Retina (tissue), 1 donor: ENCODE measurements at places on chromosomes 1 and 21.
A peak's percentile ranks its signal among the peaks of the same experiment; 100 is the strongest.

DNA sequence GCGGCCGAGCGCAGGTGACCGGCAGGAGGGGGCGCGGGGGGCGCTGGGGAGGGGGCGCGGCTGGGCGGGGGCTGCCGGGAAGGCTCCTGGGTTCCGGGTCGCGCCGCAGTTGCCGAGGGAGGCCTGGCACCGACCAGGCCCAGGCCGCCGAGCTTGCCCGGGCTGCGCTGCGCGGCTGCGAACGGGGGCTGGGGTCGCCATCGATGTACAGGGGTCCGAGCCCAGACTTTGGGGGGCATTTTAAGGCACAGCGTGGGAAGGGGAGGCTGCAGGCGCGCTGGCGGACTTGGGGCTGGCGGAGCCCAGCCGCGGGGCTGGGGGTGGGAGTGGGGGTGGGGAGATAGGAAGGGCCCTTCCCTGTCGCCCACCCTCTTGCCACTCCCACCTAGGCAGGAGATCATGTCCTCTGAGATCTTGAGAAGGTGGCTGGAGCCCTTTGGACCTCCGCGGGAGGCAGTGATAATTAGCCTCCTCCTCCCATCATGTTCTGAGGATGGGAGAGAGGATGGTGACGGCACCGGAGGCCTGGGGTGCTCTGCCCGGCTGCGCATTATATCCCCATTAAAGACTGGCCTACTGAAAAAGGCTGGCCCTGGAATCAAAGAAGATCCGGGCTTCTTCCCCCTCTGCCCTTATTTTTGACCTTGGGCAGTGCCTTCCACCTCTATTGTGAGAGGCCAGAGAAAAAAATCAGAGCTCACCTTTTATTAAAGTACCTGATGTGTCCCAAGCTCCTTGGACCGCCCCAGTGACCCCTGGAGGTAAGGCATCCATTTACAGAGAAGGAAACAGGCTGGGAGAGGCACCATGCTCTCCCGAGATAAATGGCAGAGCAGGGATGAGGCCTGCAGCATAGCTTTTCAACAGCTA lies 497 bp downstream of the FBXO44 start:
- no peak for DNase-seq

DNA sequence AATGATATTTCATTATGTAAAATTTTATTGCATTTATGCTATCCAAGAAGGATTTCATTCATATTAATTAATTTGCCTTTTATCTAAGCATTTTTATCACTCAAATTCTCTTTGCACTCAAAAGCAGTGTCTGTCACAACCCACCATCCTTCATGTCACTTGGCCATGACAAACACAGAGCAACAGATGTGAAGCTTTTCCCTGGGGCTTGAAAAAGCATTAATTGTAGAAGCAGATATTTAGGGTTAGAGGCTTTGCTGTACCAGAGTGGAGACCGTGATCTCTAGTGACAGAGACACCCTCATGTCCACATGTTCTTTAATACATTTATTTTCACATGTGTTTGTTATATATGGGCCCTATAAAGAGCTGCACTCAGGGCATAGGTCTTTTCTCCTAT lies 230.5 kb downstream of the SPATA17 start:
- DNase-seq = no peak

GRCh38 chr1:244280201-244280600 lies 171.5 kb downstream of the ADSS2 start:
- DNase-seq = no peak

- no peak for DNase-seq
Observed at GRCh38 chr1:220483700-220484099, 44.2 kb upstream of the MARK1 start.

DNA sequence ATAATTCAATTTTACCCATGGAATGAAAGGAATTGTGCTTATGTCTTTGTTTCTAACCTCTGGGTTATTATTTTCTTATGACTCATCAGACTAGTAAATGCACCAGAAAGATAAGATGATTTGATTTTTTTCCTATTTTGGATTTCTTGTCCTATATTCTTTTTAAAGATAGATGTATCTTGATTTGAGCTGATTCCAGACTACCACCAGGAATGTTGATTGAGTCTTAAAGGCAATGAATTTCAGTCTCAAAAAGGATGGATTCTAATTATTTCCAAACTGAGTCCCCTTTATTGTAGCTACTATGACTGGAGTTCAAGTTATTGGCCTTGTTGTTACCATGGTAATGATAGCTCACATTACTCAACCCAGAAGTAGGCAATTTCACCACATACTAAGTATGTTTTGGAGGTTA lies 95.8 kb upstream of the RGS4 start:
- DNase-seq = no peak

- no peak for DNase-seq
Observed at GRCh38 chr1:222416001-222416791, 131.7 kb downstream of the HHIPL2 start.

DNA sequence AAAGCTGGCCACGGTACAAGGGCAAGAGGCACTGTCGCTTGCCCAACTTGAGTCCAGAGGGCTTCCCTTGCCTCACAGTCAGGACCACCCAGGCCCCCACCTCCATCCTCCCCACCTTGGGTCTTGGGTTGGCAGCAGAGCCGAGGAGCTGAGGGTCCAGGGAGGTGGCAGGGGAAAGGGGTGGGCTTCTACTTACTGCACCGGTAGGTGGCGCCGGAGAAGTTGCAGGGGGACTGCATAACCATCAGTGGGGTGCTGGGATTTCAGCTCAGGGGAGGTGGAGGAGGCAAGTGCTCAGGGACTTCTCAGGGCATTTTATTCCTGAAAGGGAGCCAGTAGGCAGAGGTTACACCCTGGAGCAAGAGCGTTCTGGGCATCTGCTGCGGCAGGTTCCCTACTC lies 44.0 kb downstream of the TRIM62 start:
- DNase-seq = peak; percentile 59

GRCh38 chr1:46772571-46772970 lies 26.3 kb upstream of the CYP4B1 start:
- DNase-seq = no peak

GRCh38 chr21:39197448-39198233 lies 14.4 kb upstream of the PSMG1 start:
- DNase-seq = no peak

- peak; percentile 26 for DNase-seq
Observed at GRCh38 chr1:244874974-244875579, 10.7 kb upstream of the HNRNPU start.

GRCh38 chr1:18962121-18962721 lies 5.7 kb upstream of the IFFO2 start:
- no peak for DNase-seq

DNA sequence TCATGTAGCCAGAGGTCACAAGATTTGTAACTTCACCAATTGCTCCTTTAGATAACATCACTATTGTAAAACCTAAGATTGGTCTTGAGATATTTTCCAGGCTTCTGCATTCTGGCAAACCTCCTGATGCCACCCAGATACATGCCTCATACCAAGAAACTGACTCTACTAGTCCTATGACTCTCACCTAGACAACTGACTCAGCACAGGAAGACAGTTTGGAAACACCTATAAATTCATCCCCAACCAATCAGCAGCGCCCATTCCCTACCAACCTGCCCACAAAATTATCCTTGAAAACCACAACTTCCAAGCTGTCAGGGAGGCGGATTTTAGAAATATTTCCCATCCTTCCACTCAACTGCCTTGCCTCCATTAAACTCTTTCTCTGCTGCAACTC lies 2.6 kb downstream of the NME7 start:
- no peak for DNase-seq

- DNase-seq = no peak
Observed at GRCh38 chr1:40739455-40740008, 44.1 kb upstream of the KCNQ4 start.

GRCh38 chr21:33127154-33127867 lies 57.4 kb downstream of the OLIG1 start:
- DNase-seq = peak; percentile 87

GRCh38 chr21:33273044-33273443 lies 6.9 kb downstream of the IL10RB start:
- DNase-seq = no peak

DNA sequence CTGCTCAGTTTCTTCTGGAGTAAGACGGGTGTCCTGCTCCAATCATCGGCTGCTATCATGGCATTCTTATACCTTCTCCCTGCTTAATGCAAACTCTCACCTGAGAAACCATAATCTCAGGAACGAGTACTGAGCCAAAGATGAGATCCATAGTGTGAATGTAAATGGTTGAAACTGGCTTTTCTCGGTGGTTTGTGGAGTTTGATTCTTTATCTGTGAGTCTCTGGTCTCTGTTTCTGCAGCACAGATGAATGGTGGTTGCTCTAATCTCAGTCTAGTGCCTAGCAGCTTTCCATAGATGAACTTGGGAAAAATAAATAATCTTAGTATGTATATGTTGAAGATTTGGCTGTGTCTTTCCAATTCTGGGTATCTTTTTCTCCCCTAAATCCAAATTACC lies 274.4 kb downstream of the HHAT start:
- no peak for DNase-seq

- no peak for DNase-seq
Observed at GRCh38 chr1:183925947-183926346, 111.6 kb downstream of the COLGALT2 start.

- DNase-seq = no peak
Observed at GRCh38 chr1:112618114-112618720, 724 bp downstream of the ST7L start.

- no peak for DNase-seq
Observed at GRCh38 chr21:34728479-34728878, 59.7 kb downstream of the CLIC6 start.

DNA sequence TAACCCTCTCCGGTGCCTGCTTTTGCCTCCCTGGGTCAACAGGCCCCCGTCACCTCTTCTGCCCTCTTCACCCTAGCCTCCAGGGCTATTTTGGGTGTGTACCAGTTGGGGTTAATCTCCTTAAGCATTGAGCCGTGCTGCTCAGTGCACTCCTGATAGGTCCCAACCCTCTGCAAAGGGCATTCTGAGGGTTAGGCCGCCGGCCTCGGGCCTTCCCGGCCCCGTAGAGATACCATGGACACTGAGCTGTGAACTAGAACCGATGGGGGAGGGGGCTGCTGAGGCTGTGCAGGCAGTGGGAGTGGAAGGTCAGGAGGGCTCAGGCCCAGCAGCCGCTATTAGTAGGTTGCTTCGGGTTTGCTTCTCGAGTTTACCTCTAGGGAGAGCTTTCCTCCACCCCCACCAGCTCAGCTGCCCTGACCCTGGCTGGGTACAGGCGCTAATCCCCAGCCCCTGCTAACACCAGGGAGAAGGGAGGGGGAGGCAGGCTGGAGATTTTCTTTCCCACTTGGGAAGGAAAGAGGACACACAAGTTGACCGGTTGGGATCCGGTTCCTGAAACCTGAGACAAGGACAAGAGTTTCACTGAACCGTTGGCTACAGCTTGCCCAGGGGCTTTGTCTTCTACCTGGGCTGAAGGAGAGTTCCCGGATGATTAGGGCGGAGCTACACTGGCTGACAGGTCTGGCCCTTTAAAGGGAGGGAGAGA lies 4.8 kb downstream of the LMOD1 start:
- DNase-seq = peak; percentile 59

DNA sequence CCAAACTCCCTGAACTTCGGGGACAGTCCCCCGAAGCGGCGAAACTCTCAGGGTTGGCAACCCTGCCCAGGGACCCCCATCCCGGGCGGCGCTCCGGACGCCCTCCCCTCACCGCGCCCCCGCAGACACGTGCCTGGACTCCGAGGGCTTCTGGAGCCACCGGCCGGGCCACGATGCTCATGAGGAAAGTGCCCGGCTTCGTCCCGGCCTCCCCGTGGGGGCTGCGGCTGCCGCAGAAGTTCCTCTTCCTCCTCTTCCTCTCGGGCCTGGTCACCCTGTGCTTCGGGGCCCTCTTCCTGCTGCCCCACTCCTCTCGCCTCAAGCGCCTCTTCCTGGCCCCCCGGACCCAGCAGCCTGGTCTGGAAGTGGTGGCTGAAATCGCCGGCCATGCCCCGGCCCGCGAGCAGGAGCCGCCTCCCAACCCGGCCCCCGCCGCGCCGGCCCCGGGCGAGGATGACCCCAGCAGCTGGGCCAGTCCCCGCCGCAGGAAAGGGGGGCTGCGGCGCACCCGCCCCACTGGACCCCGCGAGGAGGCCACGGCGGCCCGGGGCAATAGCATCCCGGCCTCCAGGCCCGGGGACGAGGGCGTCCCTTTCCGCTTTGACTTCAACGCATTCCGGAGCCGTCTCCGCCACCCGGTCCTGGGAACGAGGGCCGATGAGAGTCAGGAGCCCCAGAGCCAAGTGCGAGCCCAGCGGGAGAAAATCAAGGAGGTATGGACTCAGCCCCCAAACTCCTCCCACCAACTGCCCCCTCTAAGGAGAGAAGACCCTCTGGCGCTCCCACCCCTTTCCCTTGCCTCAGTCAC lies 1.2 kb downstream of the MAN1C1 start:
- DNase-seq = peak; percentile 53

DNA sequence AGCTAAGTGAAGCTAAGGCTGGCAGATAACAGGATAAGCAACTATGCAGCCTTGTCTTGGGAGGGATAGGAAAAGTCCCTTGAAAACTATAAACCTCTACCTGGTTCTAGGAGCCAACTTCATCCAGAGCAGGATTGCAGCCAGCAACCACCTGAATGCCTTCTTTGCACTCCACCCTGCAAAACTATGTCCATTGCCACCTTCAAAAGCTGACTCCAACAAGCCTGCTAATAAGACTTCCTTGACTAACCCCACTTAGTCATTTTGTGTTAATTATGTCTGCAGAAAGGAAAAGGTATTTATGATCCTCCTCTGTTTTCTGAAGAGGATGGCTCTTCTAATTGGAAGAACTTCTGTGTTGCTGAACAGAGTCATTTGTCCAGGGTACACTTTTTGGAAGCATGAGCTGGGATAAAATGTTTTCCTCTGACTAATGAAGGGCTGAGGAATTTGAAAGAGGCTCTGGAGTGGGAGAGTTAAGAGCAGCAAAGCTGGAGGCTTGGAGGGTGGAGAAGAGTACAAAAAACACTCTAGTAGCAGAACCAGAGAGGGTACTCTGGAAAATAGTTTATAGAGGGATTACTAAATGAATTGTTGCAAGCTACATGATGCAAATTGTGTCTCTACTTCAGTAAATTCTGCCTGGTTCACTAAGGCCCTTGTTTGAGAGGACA lies 9.6 kb upstream of the RIMKLA start:
- DNase-seq = no peak

DNA sequence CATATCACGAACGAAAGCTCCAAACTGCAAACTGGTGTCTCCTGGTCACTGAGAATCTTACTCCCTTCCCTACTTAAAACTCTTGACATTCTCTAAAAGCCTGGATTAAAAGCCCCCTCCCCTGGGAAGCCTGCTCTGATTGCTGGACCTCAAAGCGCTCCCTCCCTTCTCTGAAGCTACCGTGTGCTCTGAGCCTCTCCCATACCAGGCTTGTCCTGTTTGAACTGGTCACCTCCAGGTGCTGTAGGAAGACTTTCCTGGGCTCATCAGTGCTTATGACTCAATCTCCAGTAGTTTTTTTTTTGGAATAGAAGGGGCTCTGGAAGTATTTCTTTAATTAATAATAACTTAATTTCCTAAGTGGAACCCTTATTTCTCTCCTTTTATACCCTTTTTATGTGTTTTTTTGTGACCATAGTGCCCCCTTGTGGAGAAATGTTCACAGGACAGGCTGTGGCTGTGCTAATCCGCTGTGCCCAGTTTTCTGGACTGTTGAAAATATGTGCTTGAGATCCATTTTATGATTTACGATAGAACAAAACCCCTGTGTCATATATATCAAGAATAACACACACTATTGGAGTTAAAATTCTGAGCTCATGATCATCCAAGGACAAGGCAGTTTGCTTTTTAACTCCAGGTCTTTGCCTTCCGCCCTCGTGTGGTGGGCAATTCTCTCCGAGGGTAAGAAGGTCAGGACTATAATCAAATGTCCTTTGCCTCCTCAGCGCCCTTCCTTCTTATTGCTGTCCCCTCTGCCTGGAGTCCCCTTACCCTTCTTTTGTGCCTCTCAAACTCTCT lies 16.9 kb downstream of the MTARC1 start:
- peak; percentile 58 for DNase-seq

- DNase-seq = no peak
Observed at GRCh38 chr1:200708769-200709168, 29.9 kb upstream of the CAMSAP2 start.
